ENCODE measurements at places on chromosomes 4 and X.

- DNase-seq: no peak
Measured at GRCh38 chrX:31397119-31397518, 325.3 kb upstream of the FTHL17 start.

DNA sequence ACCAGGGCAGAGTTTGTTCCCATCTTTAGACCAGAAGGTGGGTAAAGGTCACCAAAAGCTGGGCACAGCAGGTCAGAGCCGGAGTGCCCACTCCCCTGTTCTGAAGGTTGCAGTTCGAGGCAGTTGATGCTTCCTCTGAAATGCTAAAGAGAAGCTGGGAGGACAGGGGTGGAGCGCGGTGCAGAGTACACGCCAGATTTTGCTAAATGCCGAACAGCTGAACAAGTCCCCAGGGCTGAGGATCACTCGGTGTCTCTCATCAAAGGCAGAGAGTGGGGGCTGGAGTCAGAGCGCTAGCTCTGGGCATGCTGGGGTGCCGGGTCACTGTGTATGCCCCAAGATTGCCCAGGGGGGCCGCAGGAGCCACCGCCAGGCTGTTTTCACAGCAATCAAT is 197.0 kb downstream of the BCOR start:
- no peak for DNase-seq

DNA sequence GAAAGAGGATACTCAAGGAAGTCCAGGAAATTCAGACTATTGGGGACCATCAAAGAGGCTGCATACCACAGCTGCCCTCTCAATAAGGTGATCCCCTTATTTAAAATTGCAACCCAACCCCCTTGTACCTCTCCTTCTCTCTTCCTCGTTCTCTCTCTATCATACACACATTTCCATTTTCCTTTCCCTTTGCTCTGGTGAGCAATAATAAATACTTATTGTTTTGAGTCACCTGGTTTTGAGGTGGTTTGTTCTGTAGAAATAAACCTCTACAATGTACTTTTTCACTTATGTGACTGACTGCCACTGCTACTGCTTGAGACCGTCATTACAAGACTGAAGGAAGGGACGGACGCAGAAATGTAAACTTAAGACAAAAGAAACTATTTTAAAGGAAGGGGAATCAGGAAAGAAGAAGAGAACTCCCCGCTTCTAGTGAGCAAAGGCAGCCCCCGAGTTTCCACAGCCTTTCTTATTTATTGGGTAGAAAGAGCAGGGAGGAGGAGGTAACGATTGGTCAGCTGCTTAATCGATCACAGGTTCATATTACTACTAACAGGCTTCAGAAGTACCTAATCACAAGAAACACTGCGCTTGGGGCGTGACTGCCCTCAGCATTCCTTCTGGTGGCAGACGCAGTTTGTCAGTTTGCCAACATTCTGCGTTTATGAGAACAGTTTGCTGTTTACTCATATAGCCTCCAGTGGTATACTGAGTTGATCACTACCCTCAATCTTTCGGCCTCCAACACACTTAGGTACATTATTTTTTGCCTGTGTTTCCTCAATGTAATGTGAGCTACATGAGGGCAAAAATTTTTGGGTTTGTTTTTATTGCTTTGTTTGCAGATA is 16.9 kb upstream of the TMEM165 start:
- DNase-seq: no peak

DNA sequence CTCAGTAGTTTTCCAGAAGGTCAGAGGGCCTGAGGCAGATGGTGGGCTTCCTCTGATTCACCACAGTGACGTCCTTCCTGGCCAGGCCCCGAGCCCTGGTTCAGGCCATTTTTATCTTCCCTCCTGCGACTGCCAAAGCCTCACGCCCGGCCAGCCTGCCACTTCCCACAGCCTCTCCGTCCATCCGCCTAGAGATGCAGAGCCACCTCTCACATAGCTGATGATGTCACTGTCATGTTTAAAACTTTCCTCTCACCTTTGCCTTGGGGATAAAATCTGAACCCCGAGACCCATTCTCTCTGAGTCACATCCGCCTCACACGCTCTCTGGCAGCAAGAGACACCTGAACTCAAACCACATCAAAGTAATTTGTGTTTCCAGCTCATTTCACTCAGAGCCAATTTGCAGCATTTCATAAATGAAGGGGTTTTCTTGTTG is 175.3 kb downstream of the QDPR start:
- no peak for DNase-seq

DNA sequence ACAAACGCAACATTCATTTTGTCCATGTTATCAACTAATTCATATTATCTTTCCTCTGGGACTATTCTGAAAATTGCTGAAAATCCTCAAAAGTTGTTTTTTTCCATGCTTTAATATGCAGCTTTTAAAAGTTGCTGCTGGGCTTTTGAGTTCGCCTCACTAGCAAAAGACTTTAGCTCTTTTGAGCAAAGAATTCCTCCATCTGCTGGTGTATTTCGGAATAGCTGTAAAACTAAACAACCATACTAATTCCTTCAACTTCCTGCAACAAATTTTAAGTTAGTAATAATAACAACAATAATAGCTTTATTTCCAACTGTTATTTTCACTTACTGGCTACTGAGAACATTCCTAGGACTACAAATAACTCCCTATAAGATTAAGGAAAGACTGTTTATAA is 124.5 kb upstream of the PLAC1 start:
- no peak for DNase-seq

DNA sequence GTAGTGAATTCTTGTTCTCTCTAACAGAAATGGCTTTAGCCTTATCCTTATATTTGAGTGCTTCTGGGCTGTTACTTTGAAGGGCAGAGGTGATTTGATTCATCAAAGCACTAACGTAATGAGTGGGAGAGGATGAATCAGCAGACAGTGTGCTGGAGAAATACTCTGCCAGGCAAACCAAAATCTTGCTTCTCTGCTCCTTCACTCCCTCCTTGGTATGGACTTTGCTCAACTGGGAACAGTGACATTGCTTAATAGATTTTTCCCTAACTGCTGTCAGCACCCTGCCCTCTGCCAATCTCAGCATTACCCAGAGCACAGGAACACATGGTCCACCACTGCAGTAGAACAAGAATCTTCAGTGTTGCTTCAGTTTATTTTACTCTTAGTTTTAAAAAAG is 56.0 kb downstream of the PDLIM5 start:
- no peak for DNase-seq

- no peak for DNase-seq
Measured at GRCh38 chr4:168383510-168383909, 65.0 kb upstream of the DDX60 start.

GRCh38 chr4:128386761-128387599 is 99.4 kb upstream of the PGRMC2 start:
- peak; percentile 43 for DNase-seq

- DNase-seq: no peak
Measured at GRCh38 chr4:146178126-146178525, 2.6 kb downstream of the LSM6 start.

- no peak for DNase-seq
Measured at GRCh38 chrX:72274526-72274925, 2.5 kb downstream of the RPS4X start.

DNA sequence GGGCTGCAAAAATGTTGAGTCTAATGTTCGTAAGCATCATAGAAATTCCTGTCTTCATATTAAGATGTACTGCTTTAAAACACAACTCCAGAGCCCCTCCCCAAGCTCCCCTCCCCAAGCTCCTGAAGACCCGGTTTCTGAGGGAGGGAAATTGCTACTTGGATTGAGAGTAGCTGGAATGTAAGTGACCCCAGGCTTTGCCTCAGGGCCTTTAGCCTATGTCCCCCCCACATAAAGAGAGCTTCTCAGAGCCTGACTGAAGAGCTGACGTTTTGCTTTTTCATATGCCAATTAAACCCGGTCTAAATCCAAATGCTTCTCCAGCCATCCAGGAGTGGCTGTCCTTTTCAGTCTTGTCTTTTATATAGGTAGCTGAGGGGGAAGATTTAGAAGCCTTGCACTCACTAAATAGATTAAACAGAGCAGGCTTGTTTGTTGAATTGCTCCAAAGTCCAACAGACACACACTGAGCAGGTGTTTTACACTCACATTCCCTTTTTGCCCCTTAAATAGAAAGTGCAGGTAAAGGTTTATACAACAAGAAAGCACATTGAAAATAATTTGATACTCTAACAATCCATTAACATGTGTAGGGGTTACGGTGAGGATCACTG is 19.6 kb downstream of the ARX start:
- no peak for DNase-seq

DNA sequence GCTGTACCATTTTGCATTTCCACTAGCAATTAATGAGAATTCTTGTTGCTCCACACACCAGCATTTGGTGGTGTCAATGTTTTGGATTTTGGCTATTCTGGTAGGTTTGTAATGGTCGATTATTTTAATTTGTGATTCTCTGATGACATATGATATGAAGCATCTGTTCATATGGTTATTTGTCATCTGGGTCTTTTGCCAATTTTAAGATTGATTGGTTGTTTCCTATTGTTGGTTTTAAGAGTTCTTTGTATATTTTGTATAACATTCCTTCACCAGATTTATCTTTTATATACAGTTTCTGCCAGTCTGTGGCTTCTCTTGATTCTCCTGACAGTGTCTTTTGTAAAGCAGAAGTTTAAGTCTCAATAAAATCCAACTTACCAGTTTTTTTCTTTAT is 18.5 kb upstream of the BDH2 start:
- DNase-seq: no peak

Data from NCI-H2081 treated with DMSO at 0.1 percent for 48 hours (cell line).